ENCODE measurements at places on chromosomes 1 and 21. TPM values are rescaled to one million over a fixed set of nuclear protein-coding genes. Genes with fewer than 3 reads are reported as not detected.

DNA sequence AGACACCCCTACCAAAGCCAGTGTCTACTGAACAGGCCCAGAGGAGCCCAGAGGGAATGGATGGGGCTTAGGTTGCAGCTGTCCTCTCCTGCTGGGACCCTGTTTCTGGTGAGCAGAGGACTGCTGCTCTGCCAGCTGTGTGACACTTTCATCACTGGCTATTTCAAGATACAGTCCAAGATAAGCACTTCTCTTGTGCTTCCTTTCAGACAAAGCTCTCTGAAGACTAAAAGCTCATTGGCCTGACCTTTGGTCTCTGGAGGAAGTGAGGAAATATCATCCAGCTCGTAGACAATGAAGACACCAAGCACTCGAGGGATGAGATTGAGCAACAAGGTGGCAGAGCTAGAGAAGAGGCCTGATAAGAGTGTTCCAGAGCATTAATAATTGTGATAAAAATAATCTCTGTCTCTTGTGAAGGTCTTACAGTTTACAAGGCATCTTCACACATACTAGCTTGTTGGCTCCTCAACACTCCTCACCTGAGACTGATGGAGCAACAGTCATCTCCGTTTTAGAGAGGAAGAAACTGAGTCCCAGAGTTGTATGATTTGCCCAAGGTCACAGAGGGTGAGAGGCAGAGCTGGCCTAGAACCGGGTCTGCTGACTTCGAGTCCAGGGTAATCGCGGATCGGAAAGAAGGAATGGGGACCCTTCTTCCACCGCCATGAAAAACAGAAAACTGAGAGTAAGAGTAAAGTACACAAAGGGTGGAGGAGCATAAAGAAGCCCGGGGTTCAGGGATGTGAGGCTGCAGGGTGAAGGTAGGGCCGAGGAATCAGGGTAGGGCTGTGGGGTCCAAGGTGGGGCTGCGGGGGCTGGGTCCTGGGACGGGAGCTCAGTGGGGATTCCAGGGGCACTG is 666 bp downstream of the PAFAH2 start:
- no peak for DNase-seq

DNA sequence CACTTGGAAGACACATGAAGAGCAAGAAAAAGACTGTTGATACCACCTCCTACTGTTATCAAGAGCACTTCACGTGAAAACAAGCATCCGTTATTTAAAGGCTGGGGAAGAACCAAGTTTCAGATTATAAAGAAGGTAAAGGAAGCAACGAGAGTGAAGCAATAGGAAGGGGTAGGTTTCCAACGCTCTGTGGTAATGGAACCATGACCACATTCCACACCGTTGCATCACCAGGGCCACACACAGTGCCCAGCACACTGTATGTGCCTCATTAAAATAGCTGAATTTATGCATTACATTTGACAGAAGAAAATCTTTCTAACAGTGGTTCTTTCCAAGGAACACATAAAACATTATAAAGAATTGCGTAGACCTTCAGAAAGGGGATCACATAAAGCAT is 435.8 kb downstream of the MRPL39 start:
- DNase-seq = peak; percentile 64

DNA sequence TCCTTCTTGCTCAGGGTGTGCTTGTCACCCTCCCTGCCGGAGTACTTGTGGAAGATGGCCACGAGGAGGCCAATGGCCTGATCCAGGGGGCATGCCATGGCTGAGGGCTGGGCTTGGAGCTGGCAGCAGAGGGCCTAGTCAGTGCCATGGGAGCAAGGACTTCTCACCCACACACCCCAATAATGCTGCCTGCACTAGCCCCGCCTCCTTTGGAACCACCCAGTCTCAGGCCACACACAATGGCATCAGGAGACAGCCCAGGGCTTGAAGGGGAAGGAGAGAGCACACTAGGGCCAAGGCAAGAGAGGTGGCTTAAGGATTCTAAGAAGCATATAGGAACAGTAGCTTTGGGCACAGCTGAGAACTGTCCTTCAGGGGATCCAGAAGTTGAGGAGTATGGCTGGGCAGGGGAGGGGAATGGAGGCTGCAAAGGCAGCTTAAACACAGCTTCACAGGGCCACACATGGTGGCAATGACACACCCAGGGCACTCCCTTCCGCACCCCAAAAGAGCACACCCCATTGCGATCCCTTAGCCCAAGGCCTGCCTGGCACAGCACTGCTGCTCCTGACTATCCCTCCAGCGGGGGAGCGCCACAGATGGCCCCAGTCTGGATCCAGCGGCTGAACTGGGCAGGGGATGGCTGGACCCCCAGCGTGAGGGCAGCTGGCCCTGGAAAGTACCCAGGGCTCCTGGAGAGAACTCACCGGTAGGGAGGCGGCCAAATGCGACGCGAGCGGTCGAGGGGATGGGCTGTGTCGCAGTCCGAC is at the start of gene S100A6:
Gene S100A6 (minus strand): TSS at position 750 of the 770 bp plus-strand sequence. CDS start 652 bp downstream, at position 98.
- DNase-seq = peak; percentile 64

GRCh38 chr1:107689159-107689558 is 275.8 kb downstream of the VAV3 start:
- no peak for DNase-seq

DNA sequence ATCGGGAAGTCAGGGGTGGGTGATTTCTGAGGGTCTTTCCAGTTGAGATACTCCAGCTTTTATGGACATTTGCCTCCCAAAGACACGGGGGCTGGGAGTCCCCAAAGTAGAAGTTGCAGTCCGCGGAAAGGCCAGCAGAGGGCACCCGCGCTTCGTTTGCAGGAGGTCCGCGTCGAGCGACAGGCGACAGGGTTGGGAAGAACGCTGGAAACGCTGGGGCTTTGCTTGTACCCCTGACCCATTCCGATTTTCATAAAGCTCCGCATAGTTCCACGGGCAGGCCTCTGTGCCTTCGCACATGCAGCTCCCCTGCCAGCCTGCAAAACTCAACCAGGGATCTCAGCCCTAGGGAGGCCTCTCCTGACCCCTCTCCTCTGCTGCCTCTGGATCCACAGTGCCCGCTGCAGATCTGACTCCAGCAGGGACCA is 44.2 kb upstream of the LAPTM5 start:
- DNase-seq = peak; percentile 83

- DNase-seq = no peak
Measured at GRCh38 chr1:117794073-117794472, 135.3 kb downstream of the GDAP2 start.

DNA sequence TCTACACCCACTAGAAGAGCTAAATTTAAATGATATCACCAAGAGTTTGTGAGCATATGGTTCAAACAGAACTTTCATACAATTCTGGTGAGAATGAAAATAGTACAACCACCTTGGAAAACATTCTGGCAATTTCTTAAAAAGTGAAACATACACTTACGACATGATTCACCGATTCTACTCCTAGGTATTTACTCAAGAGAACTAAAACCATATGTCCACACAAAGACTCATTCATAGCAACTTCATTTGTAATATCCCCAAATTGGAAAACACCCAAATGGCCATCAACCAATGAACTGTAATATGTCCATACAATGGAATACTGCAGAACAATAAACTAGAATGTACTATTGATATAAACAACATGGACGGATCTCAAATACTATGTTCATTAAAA is 51.2 kb upstream of the ADAM30 start:
- no peak for DNase-seq

DNA sequence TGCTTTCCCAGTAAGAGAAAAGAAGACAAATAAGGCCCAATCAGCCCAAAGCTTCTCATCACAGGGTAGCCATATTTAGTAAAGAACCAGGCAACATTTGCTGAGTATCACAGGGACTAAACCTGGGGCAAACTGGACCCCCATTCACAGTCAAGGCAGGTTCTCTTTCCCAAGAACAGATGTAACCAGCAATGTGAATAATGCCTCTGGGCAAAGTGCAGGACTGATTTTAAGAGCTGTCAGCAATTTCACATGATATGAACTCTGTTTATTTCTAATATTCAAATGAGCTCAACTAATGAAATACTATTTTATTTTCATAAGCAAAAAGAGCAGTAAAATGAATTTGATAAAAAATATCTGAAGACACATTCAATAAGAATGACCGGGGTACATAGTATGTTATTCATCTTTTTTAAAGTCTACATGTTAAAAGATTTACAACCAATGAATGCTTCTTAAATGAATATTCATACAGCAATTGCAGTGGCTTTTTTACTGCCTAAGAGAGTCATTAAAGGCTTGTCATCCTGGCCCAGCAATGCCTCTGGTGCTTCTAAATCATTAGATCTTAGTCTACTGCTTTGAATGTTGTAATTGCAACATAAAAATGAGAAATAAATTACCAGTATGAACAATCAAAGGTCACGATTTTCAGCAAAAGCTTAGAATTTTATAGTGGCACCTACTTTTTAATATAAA is 308.8 kb downstream of the SMYD3 start:
- no peak for DNase-seq

GRCh38 chr1:12202190-12202497 is 27.7 kb upstream of the VPS13D start:
- no peak for DNase-seq

DNA sequence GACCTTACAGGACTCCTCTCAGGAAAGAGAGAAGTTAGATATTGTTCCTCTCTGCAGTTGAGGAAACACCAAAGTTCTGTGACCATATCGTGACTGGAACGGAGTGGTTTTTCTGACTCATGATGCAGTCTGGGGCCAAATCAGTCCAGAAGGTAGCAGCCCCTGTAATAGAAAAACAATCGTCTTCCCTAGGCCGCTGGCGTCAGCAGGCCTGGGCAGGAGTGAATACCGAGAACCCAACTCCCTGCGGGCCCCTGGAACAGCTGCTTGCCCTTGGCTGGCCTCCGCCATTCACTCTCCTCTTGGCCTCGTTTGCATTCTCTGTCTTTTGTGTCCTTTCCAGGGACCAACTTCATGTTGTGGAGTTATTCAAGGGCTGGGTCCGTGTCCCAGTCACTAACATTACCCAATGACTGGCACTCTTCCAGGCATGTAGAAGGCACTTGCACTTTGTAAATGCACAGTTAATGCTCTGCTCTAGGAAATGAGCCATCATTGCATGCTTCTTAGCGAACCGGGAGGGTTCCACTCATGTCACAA is 10.9 kb upstream of the CD101 start:
- DNase-seq = peak; percentile 77

- no peak for DNase-seq
Measured at GRCh38 chr1:70440642-70441391, 29.7 kb downstream of the CTH start.

DNA sequence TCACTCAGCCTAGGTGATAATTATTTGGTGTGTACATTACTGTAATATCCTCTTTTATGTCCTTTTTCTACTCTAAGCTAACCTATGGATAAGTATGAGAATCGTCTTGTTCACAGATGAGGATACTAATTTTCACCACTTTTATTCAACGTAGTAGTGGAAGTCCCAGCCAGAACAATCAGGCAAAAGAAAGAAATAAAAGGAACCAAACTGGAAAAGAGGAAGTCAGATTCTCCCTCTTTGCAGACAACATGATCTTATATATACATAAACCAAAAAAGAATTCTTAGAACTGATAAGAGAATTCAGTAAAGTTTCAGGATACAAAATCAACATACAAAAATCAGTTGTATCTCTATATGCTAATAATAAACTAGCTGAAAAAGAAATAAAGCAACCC is 12.6 kb upstream of the RGL1 start:
- no peak for DNase-seq

DNA sequence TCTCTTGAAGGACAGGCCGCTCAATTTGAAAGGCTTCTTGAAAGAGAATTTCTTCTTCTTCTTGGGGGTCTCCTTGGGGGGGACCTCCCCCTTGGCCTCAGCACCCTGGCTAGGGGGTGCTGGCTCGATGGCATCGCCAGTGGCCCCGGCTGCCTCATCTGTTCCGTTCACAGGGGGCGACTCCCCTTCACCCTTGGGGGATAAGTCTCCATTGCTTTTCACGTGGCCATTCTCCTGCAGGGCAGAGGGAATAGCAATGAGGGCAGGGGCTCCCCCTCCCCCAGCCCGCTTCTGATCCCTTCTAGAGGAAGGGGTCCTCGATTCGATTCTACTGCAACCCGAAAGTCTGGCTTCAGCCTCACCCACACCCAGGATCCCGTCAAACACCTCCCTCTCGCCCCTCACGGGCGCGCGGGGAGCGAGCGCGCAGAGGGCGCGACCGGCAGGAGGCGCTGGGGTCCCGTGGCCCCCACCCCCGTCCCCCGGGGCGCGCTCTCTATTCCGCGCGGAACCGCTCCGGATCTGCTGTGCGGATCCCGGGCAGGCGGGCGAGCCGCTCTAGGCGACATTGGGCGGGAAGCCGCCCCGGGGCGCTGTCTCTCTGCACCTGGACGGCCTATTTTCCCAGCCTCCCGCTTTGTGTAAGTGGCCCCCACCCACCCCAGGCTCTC is 1.0 kb downstream of the MARCKSL1 start:
- peak; percentile 57 for DNase-seq

- no peak for DNase-seq
Measured at GRCh38 chr1:30683699-30684098, 39.7 kb downstream of the MATN1 start.

DNA sequence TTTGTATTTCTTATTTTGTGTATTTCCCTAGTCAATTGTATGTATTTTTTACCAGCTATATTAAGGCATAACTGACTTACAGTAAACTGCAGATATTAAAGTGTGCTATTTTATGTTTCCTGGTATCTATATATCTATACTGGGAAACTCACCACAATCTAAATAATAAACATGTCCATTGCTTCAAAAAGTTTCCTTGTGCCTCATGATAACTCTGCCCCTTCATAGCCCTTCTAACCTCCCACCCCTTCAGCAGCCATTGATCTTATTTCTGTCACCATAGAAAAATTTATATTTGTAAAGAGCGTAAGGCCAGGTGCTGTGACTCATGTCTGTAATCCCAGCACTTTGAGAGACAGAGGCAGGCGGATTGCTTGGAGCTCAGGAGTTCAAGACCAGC is 9.3 kb upstream of the RRP15 start:
- DNase-seq = no peak

GRCh38 chr1:156498432-156499193 is 2.0 kb downstream of the MEF2D start:
- peak; percentile 42 for DNase-seq

GRCh38 chr1:15627343-15627988 is 10.2 kb downstream of the DDI2 start:
- no peak for DNase-seq

DNA sequence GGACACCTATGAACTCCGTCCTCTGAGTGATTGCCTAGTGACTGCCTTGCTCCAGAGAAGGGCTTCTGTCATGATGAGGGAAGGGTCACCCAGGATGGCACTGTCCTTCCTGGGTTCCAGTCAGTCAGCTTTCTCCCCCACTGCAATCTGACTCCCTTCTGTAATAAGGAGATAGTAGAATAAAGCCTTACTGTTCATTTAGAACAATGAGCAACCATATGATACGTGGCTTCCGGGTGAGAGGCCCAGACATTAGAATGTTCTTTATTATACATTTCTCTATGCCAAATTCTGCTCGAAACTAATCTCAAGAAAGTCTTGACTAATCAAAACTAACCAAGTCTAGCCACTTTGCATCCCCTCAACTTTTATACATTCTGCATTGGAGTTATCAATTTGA is 8.5 kb upstream of the MTMR11 start:
- DNase-seq = no peak

LIPI gene
- not detected for total RNA-seq

MSH4 gene
- total RNA-seq = not detected

PRELP gene
- not detected for total RNA-seq

TMEM59 gene
- 384 TPM for total RNA-seq

NPR1 gene
- total RNA-seq = not detected

PGD gene
- 44.6 TPM for total RNA-seq

MIXL1 gene
- not detected for total RNA-seq

SLC25A44 gene
- total RNA-seq = 17.9 TPM

KIF17 gene
- total RNA-seq = 1.9 TPM

HSPA6 gene
- 0.18 TPM for total RNA-seq

CFH gene
- total RNA-seq = 85.4 TPM

RNU5D-1 gene
- not detected for total RNA-seq

AMPD2 gene
- 47.6 TPM for total RNA-seq
